Esophagus muscularis mucosa (tissue), 4 donors: ENCODE measurements at places on chromosomes 12 and 14. TPM values are rescaled to one million over a fixed set of nuclear protein-coding genes. Genes with fewer than 3 reads are reported as not detected.

GRCh38 chr12:28427046-28427445 is 236.8 kb downstream of the CCDC91 start:
- peaks cover 6% of the 10 kb centered on the region for H3K4me1 ChIP-seq
- H3K27me3 ChIP-seq: no peaks in the 10 kb centered on the region
- DNase-seq: no peak
- no peak overlapping the region for H3K27ac ChIP-seq
- no peak overlapping the region for H3K4me3 ChIP-seq

GRCh38 chr12:42957136-42957535 is 367.6 kb upstream of the PRICKLE1 start:
- H3K4me1 ChIP-seq: no peaks in the 10 kb centered on the region
- H3K27me3 ChIP-seq: no peaks in the 10 kb centered on the region
- H3K27ac ChIP-seq: no peak overlapping the region

DNA sequence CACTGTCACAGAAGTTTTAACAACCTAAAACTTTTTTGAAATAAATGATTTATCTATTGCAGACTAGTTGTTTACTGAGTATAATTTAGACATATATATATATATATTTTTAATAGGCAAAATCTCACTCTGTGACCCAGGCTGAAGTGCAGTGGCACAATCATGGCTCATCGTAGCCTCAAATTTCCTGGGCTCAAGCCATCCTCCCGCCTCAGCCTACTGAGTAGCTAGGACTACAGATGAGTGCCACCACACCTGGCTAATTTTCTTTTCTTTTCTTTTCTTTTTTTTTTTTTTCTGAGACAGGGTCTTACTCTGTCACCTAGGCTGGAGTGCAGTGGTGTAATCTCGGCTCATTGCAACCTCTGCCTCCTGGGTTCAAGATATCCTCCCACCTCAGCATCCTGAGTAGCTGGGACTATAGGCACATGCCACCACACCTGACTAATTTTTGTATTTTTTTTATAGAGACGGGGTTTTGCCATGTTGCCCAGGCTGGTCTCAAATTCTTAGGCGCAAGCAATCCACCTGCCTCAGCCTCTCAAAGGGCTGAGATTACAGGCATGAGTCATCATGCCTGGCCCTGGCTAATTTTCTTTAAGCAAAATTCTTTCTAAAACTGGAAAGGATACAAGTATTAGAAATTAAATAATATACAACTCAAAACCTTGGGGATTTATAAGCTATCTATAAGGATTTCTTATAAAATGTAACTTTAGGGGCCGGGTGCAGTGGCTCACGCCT is 23.1 kb downstream of the EEA1 start:
- no peaks in the 10 kb centered on the region for H3K36me3 ChIP-seq
- H3K27ac ChIP-seq: no peak overlapping the region
- no peak for DNase-seq
- H3K27me3 ChIP-seq: no peaks in the 10 kb centered on the region
- H3K4me3 ChIP-seq: no peak overlapping the region

DNA sequence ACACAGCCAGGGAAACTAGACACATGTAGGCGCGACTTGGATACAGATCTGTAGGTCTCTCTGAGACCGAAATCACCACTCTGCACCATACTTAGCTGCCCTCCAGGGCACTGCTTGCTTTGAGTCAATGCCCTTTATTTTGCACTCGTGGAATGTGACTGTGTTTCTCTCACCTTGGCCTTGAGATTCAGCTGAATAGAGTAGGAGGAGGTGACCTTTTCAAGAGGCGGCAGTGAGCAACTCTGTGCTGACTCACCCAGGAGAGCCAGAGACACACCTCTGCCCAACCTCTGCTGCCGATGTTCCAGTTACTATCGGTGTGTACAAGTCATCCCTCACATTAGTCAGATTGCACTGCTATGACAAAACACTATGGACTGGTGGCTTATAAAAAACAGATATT is 583.4 kb downstream of the VRK1 start:
- no peaks in the 10 kb centered on the region for H3K4me1 ChIP-seq
- H3K27me3 ChIP-seq: no peaks in the 10 kb centered on the region
- H3K36me3 ChIP-seq: no peaks in the 10 kb centered on the region
- H3K27ac ChIP-seq: no peak overlapping the region
- no peak for DNase-seq

- H3K4me1 ChIP-seq: no peaks in the 10 kb centered on the region
- no peaks in the 10 kb centered on the region for H3K36me3 ChIP-seq
- H3K27ac ChIP-seq: no peak overlapping the region
- H3K4me3 ChIP-seq: no peak overlapping the region
These were observed 977 bp upstream of the KRT5 start for GRCh38 chr12:52521175-52521567.

- H3K36me3 ChIP-seq: no peaks in the 10 kb centered on the region
- H3K4me3 ChIP-seq: no peak overlapping the region
- DNase-seq: no peak
- H3K4me1 ChIP-seq: no peaks in the 10 kb centered on the region
- no peak overlapping the region for H3K27ac ChIP-seq
These were observed 116.8 kb downstream of the CFAP54 start for GRCh38 chr12:96606134-96606533.

GRCh38 chr14:53942970-53943750 is 13.5 kb downstream of the BMP4 start:
- no peaks in the 10 kb centered on the region for H3K36me3 ChIP-seq
- no peak for DNase-seq
- H3K27me3 ChIP-seq: no peaks in the 10 kb centered on the region
- H3K27ac ChIP-seq: no peak overlapping the region

- peaks cover 23% of the 10 kb centered on the region for H3K4me1 ChIP-seq
- H3K27me3 ChIP-seq: no peaks in the 10 kb centered on the region
- no peaks in the 10 kb centered on the region for H3K36me3 ChIP-seq
- no peak within 1 kb of the TSS for H3K4me3 ChIP-seq
- no peak for DNase-seq
These were observed at the start of gene C14orf180 for GRCh38 chr14:104579507-104579906. Gene C14orf180, plus strand, starts transcription at chr14:104579764. Its CDS starts 6,667 bp downstream, at chr14:104586431.

GRCh38 chr12:76143343-76144244 is 59.1 kb upstream of the NAP1L1 start:
- no peak for DNase-seq
- no peaks in the 10 kb centered on the region for H3K4me1 ChIP-seq
- no peak overlapping the region for H3K4me3 ChIP-seq
- no peaks in the 10 kb centered on the region for H3K27me3 ChIP-seq

TMEM132D gene
- 0.17 TPM for total RNA-seq

ACRBP gene
- 1.8 TPM for total RNA-seq

PXN gene
- total RNA-seq: 51.9 TPM
